ENCODE measurements at places on chromosomes 3 and 15.

DNA sequence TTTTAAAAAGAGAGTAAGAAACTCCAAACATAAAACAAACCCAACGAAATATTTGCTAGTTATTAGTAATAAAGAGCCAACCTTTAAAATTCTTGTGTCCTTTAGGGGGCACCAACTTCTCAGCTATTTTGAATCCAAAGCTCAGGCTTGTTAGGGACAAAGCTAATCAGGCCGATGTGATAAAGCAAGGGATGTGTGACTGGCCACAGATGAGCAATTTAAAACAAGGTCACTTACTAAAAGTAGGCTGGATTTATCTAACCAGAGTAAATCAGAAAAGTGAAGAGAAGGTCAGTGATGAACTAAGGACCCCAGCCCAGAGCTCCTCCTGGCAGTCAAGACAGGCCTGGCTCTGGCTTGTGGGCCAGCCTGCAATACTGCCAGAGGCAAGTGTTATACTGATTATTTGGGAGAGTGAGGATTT lies 108.5 kb downstream of the CYP19A1 start:
- no peak overlapping the region for H3K4me3 ChIP-seq
- no peaks in the 10 kb centered on the region for H3K36me3 ChIP-seq
- peaks cover 6% of the 10 kb centered on the region for H3K27me3 ChIP-seq
- peaks cover 6% of the 10 kb centered on the region for H3K4me1 ChIP-seq
- no peak overlapping the region for H3K27ac ChIP-seq

DNA sequence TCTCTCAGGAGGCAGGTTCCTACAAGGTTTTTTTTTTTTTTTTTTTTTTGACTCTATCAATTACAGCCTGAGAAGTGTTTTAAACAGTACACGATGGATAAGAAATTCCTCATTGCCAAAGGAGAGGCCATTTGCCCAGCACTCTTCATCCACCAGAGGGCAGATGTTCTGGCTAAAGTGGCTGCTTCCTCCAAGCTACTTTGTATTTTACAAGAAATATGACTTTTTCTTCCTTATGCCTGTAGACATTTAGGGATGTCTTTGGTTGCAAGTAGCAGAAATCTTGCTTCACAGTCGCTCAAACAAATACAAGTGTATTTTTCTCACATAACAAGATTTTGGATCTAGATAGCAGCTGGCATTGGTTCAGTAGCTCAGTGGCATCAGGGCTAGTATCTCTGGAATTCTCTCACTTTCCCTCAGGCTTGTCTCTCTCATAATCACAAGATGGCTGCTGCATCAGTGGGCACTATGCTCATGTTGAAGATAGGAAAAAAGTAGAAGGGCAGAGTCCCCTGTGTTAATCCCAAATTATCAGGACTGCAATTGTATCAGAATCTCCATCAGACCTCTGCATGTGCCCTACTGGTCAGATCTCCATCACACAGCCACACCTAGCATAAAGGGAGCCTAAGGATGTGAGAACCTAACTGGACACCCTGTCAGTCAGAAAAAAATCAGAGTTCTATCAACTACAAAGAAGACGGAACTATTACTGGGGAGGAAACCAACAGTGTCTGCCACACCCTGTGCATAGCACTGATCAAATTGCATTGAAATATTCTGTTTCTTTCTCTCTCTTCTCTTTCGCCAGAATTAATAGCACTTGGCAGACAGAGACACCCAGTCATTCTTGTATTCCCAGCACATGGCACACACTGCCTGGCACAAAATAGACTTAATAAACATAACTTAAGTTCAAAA lies 138.9 kb upstream of the COL8A1 start:
- no peaks in the 10 kb centered on the region for H3K27me3 ChIP-seq
- H3K4me3 ChIP-seq: no peak overlapping the region
- H3K4me1 ChIP-seq: no peaks in the 10 kb centered on the region
- H3K27ac ChIP-seq: no peak overlapping the region
- H3K36me3 ChIP-seq: no peaks in the 10 kb centered on the region

GRCh38 chr3:7536921-7537320 lies 676.0 kb downstream of the GRM7 start:
- DNase-seq: no peak
- no peak overlapping the region for H3K27ac ChIP-seq
- H3K27me3 ChIP-seq: no peaks in the 10 kb centered on the region
- H3K4me1 ChIP-seq: no peaks in the 10 kb centered on the region

- H3K4me3 ChIP-seq: no peak overlapping the region
- peaks cover 20% of the 10 kb centered on the region for H3K36me3 ChIP-seq
- H3K27ac ChIP-seq: no peak overlapping the region
- H3K27me3 ChIP-seq: no peaks in the 10 kb centered on the region
Measured at GRCh38 chr15:59011262-59011952, 23.9 kb downstream of the RNF111 start.

DNA sequence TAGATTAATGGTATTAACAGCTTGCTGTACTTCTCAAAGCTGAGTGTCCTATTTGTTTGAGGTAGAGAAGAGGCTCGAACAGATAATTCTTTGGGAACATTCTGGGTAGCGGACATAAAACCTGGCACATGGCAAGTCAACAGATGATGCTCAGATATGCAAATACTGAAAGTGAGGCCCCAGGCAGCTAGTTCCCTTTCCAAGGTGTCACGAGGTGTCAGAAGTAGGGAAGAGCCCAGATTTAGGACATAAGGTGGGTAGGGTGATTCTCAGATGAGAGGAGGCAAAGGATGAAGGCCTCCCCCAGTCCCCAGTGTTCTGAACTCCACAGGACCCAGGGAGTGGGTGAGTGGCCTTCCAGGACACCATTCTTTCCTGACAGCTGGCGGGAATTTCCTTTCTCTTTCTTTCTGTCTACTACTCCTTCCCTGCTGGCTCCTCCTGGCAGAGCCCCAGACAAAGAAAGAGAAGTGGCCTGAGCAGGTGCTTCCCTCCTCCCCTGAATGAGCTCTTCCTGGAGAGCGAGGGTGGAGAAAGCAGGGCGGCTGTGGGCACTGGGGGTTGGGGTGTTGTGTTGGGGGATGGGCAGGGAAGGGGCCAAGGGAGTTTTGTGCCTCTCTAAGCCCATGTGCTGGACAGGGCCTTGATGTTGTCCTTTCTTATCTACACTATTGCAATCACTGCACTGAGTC lies 87.5 kb downstream of the CORO2B start:
- no peak overlapping the region for H3K4me3 ChIP-seq
- H3K27ac ChIP-seq: no peak overlapping the region
- H3K27me3 ChIP-seq: no peaks in the 10 kb centered on the region
- DNase-seq: no peak
- H3K4me1 ChIP-seq: no peaks in the 10 kb centered on the region

- no peak for DNase-seq
- H3K36me3 ChIP-seq: no peaks in the 10 kb centered on the region
- no peak overlapping the region for H3K27ac ChIP-seq
- H3K27me3 ChIP-seq: no peaks in the 10 kb centered on the region
Measured at GRCh38 chr3:56970461-56970879, 90.0 kb upstream of the SPATA12 start.

DNA sequence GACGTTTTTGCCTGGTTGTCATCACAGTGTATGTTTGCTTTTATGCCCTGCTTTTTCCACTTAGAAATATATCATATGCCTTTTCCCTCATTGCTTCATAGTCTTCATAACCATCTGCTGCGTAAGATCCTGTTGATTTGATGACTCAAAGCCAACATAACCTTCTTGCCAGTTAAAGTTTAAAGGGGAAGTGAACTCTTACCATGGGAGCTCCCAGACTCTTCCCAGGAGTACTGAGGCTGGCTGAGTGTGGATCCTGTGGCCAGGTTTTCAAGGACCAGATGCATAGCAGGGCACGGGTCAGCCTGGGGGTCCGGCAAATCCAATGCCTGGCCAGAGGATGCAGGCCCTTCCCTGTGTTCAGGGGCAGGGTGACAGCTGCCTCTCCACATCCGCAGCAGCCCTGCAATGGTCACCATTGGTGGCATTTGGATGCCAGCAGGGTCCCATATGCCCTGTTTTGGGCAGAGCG lies 42.0 kb upstream of the SACM1L start:
- peaks cover 21% of the 10 kb centered on the region for H3K36me3 ChIP-seq

DNA sequence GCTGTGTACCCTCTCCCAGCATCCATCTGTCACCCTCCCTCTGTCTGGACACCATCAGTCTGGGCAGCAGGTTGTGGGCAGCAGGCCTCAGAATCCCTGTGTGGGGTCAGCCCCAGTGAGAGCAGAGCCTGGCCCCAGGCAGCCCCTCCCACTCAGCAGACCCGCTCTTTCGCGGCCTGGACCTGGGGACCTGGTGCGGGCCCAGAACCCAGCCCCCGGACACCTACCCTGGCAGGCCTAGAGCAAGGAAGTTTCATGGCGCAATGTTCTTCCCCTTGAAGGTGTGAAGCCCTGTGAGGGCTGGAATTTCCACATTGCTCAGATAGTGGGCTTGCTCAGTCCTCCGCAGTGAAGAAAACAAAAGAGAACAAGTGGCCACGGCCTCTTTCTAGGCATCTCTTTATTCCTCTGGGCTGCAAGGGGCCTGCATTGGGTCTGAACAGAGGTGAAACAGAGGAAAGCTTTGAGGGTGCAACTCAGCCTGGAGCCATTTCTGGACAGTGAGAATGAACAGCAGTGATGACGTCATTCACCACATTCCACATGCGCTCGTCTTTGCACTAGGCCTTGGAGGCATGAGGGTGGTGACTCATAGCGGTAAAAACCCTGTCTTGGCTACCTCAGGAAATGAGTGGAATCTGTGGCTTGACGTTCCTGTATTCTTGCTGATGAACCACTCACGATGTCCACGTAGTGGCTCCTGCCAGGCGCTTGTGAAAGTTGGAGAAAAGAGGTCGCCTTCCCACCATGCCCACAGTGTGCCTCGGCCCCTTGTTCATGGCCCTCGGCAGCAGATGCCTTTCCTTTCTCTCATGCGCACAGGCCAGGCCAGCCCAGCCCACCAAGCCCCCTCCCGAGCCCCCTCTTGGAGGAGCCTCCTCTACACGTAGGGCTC lies 66.1 kb downstream of the SLC30A4 start:
- H3K36me3 ChIP-seq: no peaks in the 10 kb centered on the region
- DNase-seq: peak; percentile 77
- H3K27ac ChIP-seq: no peak overlapping the region
- no peaks in the 10 kb centered on the region for H3K27me3 ChIP-seq
- no peak overlapping the region for H3K4me3 ChIP-seq

All from activated naive CD4-positive, alpha-beta T cell treated with anti-CD3 and anti-CD28 coated beads for 36 hours (primary cell).